Ureter (tissue), 1 donor: ENCODE measurements at places on chromosomes 11 and 22. TPM values are rescaled to one million over a fixed set of nuclear protein-coding genes. Genes with fewer than 3 reads are reported as not detected.
A peak's percentile ranks its signal among the peaks of the same experiment; 100 is the strongest.

GRCh38 chr11:124405581-124405980, 6.8 kb upstream of the OR8B3 start:
- no peak for DNase-seq

GRCh38 chr11:35619116-35619854, 1.0 kb downstream of the FJX1 start:
- no peak for DNase-seq

Gene EXPH5
- 19.5 TPM for total RNA-seq

Gene YAP1
- total RNA-seq = 152 TPM

GRCh38 chr11:76512851-76513653, 68.2 kb downstream of the EMSY start:
- no peak for DNase-seq

- DNase-seq = no peak
These were observed 51.0 kb downstream of the GALNT18 start for GRCh38 chr11:11570823-11571222.

DNA sequence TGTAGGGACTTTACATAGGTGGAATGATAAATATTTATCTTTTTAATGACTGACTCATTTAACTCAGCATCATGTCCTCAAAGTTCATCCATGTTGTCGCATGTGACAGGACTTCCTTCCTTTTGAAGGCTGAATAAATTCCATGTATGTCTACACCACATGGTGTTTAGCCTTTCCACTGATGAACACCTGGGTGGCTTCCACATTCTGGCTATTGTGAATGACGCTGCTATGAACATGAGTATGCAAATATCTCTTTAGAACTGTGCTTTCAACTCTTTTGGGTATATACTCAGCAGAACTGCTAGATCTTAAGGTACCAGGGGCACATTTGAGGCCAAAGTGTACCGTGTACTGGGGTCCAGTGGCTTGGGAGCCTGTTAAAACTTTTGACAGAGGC, 24.1 kb downstream of the LARGE1 start:
- DNase-seq = no peak

GRCh38 chr11:61460474-61460881, 30.6 kb downstream of the SDHAF2 start:
- no peak for DNase-seq

- DNase-seq = no peak
These were observed 8.7 kb downstream of the DRAP1 start for GRCh38 chr11:65927904-65928397.

- no peak for DNase-seq
These were observed 2.5 kb downstream of the TSSC4 start for GRCh38 chr11:2402890-2403645.

- peak; percentile 59 for DNase-seq
These were observed 71.3 kb downstream of the ATXN10 start for GRCh38 chr22:45742866-45743450.

Gene MYRF
- total RNA-seq = 4.7 TPM

DNA sequence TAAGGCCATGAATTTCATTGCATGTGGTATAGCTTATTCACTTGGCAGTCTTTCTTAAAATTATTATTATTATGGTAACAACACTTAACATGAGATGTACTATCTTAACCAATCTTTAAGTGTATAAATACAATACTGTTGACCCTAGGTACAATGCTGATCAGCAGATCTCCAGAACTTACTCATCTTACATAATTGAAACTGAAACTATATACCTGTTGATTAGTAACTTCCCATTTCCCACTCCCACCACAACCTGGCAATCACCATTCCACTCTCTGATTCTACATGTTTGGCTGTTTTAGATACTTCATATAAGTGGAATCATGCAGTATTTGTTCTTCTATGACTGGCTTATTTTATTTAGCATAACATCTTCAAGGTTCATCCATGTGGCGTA, 150.2 kb upstream of the POU2AF2 start:
- no peak for DNase-seq

DNA sequence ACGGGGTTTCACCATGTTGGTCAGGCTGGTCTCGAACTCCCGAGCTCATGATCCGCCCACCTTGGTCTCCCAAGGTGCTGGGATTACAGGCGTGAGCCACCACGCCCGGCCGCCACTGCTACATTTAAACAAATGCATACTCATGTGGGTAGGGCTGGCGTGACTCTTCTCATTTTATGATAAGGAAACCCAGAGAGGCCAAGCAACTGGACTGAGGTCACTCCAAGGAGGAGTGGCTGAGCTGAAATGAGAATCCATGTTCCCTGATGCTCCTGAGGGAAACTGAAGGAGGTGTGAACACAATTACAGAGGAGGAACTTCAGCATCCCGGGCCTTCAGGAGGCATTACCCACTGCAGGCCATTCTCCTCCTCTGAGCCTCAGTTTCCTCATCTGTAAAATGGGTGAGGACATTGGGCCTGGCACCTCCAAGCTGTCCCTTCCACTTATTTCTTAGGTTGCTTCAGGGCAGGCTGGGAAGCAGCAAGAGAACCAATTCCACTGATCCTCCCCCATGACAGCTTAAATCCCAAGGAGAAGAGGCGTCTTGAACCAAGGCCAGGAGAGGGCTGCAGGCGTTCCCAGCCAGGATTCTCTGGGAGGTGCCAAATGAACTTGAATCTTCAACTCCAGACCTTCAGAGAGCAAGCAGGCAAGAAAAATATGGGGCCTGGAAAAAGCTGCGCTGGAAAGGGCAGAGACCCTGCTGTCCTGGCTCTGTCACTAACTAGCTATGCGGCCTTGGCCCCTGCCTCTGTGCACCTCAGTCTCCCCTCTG, 2.9 kb downstream of the TST start:
- no peak for DNase-seq

GRCh38 chr11:30454111-30454510, 131.2 kb downstream of the ARL14EP start:
- no peak for DNase-seq

DNA sequence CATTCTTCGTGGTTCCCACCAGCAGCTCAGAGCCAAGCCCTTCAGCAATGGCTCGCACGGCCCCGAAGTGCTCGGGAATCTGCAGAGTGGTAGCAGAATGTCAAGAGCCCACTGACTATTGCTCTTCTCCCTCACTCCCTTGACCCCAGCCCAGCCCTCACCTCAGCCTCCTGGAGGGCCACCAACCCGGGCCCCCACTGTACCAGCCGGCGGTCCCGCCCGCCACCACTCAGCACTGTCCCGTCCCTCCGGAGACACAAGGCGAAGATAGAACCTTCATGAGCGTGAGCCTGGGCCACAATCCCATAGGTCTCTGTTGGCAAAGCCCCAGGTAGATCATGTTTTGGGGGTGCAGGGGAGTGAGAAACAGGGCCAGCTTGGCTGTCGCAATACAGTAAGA, 4.2 kb upstream of the MTA2 start:
- DNase-seq = no peak

- DNase-seq = no peak
These were observed 34.3 kb downstream of the ETS1 start for GRCh38 chr11:128552783-128553661.

DNA sequence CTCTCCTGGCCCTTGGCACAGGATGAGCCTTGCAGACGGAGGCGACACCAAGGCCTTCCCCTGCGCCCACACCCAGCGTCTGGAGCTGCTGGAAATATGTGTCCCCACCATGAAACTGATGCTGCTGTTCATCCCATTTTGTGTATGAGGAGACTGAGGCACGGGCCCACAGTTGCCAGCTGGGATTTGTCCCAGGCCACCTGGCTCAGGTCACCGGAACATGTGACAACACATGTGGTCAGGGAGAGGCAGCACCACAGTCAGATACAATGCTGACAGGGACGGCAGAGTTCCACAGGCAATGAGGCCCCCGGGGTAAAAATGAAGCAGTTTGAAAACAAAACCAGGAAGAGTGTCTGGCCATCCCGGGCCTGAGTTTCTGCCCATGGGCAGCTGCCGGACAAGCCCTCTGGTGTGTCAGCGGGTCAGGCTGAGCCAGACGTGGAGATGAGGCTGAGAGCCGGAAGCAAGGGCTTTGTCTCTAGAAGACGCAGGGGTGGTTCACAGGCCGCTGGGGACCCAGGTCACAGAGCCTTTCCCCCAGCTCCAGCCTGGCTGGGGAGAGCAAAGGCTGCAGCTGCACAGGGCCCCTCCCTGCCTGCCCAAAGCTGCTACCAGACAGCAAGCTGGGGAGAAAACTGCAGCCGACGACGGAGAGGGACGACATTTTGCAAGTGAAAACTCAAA, 80.7 kb downstream of the CDKN1C start:
- peak; percentile 40 for DNase-seq

Gene FAM180B
- 0.29 TPM for total RNA-seq

GRCh38 chr11:69369945-69370344, 76.0 kb downstream of the MYEOV start:
- DNase-seq = peak; percentile 27

DNA sequence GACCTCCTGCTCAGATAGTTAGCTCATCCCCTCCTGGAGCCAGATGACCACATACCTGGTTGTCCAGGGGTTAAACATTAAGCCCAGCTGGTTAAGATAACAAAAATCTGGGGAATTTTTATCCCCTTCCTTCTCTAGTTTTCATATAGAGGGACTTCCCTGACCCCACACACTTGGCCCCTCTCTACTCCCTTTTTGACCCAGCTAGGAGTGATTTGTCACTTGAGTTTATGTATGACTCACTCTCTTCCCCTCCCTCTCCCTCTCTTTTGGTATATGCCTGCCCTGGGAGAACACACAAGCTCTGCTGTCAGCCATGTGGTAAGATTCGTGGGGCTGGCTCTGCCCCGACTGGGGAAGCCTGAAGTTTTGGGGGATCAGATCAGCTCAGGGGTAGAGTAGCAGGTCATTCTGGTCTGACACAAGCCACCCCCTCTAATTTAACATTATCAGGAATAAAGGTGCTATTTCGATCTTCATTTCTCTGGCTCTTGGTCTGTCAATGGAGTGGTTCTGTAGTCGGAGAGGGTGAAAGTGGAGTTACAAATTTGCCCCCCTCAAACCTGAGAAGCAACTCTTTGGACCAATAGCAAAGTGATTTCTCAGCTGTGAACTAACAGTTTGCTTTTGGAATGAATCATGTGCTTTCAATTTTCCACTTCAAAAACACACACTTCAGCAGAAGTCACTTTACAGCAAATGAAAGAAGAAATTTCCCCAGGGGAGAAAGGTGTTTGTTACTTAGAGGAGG, 415.3 kb upstream of the CADM1 start:
- DNase-seq = no peak

DNA sequence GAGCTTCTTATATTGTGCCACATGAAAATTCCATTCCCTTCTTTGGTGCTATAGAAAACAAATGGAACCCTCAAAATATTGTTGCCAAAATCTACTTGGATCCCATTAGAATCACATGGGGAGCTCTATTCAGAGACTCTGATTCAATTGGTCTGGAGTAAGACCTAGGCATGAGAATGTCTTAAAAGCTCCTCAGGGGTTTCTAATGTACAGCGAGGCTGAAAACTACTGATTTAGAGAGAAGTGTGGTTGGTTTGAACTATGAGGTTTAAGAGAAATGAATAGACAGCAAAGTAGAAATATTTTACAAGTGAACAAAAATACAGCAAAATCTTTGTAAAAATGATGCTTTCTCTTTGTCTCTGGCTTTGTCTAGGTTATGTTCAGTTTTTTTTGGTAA, 514.7 kb downstream of the CNTN5 start:
- no peak for DNase-seq

DNA sequence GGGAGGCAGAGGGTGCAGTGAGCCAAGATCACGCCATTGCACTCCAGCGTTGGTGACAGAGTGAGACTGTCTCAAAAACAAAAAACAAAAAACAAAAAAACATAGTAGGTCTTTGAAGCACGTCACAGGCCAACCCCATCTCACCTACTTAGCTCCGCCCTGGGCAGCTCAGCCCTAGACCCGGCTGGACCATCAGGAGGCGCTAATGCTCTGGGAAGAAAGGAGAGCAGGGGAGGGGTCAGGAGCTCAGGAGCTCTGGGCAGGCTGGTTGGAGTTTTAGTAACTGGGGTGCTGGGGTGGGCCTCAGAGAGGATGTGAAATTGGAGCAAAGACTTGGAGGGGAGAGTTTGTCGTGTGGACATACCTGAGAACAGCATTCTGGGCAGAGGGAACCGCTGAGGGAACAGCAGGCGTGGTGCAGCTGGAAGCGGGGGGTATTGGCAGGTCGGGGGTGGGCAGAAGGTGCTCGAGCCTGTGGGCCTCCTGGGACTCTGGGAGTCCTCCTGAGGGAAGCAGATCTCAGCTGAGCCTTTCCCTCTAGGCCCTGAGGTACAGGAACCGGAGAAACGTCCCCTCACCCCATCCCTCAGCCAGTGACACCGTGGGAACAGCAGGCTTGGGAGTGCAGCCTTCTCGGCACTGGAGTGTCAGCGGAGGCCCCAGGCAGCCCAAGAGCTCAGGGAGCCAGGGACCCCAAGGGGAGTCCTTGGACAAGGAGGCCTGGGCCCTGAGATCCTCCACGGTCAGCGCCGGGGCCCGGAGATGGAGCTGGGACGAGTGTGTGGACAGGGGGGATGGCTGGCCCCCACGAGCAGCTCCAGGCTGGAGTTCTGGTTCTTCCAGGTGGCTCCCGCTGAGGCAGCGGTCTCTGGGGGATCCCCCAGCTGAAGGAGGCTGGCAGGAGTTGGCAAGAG, 2.2 kb upstream of the RPS6KA4 start:
- DNase-seq = no peak

DNA sequence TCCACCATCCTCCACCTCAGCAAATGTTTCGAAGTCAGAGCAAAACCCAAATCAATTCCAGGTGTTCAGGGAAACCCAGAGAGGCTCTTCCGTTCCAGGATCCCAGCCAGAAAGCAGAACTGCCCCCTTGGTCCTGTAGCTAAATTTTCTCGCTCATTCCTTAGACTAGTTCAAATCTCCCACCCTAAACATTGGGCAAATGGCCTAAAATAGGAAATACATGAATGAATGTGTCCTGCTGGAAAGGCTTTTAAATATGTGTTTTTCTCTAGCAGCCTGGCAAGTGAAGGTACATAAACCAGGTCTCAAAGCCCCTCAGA, 89.6 kb downstream of the ETS1 start:
- no peak for DNase-seq

GRCh38 chr11:76074148-76075095, 131.9 kb downstream of the WNT11 start:
- DNase-seq = no peak

Gene HTR3B
- not detected for total RNA-seq

DNA sequence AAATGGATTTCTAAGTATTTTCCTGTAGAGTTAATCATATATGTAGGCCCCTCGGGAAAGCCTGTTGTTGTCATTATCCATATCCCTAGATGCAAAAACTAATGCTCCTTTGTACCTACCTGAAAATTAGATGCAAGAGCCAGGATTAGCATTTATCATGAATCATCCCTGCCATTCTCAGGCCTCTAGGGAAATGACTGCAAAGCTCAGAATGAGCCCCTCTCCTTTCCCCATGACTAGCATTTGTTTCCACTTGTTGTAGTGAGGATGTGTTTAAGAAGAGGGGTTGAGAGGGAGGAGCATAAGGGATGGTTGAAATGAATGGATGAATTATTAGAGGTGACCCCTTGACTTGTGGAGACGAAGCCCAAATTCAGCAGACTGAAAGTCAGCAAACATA, 537.9 kb downstream of the NTM start:
- DNase-seq = no peak
